Fibroblast of gingiva (primary cell): ENCODE measurements at places on chromosomes 2 and 18.

DNA sequence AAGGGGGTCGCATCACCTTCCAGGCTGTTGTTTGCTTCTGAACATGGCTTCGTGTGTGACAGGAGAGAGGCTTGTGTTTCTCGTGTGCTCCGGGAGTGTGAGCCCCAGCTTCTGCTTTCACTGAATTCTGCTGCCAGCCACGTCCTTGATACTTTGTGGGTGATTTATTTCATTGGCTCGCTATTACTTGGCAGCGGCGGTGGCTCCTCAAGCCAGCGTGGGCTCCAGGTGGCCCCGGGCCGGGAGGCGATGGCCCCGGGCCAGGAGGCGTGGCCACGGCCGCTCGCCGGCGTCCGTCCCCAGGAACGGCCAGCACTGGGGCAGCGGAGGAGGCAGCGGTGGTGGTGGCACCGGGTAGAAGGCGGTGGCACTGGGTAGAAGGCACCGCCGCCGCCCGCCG is 63.1 kb downstream of the NAPG start:
- no peak for DNase-seq

GRCh38 chr2:213104092-213104902 is 47.1 kb downstream of the IKZF2 start:
- peak; percentile 47 for DNase-seq

GRCh38 chr2:180609626-180610340 is 370.6 kb upstream of the UBE2E3 start:
- no peak for DNase-seq

DNA sequence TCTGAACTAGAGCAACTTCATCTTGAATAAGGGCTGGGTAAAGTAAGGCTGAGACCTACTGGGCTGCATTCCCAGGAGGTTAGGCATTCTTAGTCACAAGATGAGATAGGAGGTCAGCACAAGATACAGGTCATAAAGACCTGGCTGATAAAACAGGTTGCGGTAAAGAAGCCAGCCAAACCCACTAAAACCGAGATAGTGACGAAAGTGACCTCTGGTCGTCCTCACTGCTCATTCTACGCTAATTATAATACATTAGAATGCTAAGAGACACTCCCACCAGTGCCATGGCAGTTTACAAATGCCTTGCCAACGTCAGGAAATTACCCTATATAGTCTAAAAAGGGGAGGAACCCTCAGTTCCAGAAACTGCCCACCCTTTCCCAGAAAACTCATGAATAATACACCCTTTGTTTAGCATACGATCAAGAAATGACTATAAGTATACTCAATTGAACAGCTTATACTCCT is 109.1 kb downstream of the FIGN start:
- no peak for DNase-seq

GRCh38 chr18:57581301-57581934 is 5.1 kb downstream of the FECH start:
- no peak for DNase-seq

DNA sequence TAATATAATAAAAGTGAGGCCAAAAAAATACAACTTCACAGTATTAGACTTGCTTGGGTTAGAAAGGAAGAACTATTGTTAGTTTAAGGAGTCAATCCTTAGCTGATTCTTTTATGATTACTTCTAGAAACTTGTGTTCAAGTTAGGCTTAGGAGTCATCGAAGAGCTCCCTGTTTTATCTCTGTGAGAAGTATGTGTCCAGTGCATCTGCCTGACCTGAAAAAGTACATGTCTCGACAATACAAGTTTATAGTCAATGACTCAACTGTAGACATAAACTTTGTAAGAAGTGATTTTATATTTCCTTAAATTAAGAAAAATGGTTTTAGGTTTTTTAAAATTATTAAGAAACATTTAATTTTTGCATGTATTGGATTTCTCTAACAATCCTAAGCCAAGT is 571.2 kb downstream of the ZEB2 start:
- DNase-seq, result no peak
